HEK293T (cell line): ENCODE measurements at places on chromosomes 3 and 15.

DNA sequence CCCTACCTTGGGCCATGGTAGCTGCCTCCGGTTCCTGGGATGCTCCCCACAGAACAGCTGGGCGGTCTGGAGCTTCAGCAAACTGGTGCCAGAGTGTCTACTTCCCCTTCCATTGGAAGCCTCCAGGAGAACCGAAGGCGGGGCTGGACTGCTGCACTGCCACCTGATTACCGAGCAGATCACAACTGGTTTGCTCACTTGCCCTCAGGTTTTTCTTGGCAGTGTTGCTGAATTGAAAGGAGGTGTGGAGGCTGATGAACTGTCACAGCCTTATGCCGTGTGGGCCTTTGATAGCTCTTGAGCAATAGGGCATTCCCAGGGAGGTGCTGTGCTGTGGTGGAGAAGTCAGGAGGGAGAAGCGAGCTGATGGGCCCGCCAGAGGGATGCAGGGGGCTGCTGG is at the start of gene TGM5:
TGM5 (minus strand) TSS at position 95 of the 400 bp plus-strand sequence; CDS start at position 16, 79 bp downstream.
- DNase-seq, result no peak

DNA sequence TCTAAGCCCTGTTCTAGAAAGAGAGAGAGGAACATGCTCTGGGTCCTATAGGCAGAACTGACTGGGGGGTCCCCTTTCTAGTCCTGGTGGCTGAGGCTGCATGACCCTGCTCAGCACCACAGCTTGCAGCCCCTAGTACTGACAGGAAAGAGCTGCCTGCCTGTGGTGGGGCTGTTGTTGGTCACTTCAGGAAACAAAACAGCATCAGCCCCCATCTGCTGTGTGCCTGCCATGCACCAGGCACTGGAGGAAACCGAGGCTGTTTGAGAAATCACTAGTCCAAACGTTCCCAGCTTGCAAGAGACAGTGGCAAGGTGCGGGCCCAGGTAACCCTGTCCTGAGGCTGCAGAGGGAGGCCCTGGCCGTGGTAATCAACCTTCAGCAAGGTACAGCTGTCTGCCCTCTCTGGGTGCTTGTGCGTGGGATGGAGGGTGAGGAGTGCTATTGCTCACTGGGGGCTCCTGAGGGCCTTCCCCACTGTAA is 90.6 kb downstream of the IQSEC1 start:
- no peak for DNase-seq

- no peak for DNase-seq
Observed at GRCh38 chr15:91967935-91968606, 114.6 kb downstream of the SLCO3A1 start.

GRCh38 chr3:145183261-145183660 is 977.7 kb downstream of the PLOD2 start:
- DNase-seq, result no peak

DNA sequence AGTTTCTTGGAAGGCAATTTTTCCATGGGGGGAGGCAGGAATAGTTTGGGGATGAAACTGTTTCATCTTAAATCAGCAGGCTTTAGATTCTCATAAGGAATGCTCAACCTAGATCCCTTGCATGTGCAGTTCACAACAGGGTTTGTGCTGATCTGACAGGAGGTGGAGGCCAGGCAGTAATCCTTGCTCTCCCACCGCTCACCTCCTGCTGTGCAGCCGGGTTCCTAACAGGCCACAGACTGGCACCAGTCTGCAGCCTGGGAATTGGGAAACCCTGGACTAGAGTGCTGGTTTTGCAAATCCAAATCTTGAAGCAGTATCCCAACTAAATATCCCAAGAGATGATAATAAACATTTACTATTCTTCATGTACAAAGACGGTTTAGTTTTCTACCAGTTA is 256.3 kb upstream of the TMCO5A start:
- DNase-seq, result no peak

- DNase-seq, result no peak
Observed at GRCh38 chr3:39132096-39133092, 21.0 kb downstream of the CSRNP1 start.
